ENCODE measurements at places on chromosomes 6 and 20. TPM values are rescaled to one million over a fixed set of nuclear protein-coding genes. Genes with fewer than 3 reads are reported as not detected.

Gene FAM83C
- not detected for total RNA-seq

Gene MAVS
- 23.4 TPM for total RNA-seq

Gene GTSF1L
- not detected for total RNA-seq

Gene GLP1R
- total RNA-seq = 1.3 TPM

Gene LINC00237
- total RNA-seq = not detected

Gene HDGFL1
- not detected for total RNA-seq

Gene CTAGE9
- total RNA-seq = not detected

Gene DEFB112
- total RNA-seq = not detected

Gene PHF1
- 25.6 TPM for total RNA-seq

Gene KCNK5
- 5.7 TPM for total RNA-seq

Gene KAT14
- total RNA-seq = 28.5 TPM

Gene POM121L2
- not detected for total RNA-seq

Gene TP53TG5
- not detected for total RNA-seq

Gene PFDN4
- 597 TPM for total RNA-seq

Gene SEL1L2
- total RNA-seq = 2.5 TPM

- no peak for DNase-seq
These were observed 156.6 kb upstream of the SULF2 start for GRCh38 chr20:47941869-47942268.

- no peak for DNase-seq
These were observed 75.7 kb downstream of the MRPL14 start for GRCh38 chr6:44051515-44051914.

- DNase-seq = no peak
These were observed 79.2 kb upstream of the BACH2 start for GRCh38 chr6:90375681-90376439.

- DNase-seq = no peak
These were observed 92.9 kb upstream of the BHLHE23 start for GRCh38 chr20:63099456-63100173.

GRCh38 chr6:158284876-158285655, 27.2 kb upstream of the TULP4 start:
- no peak for DNase-seq

DNA sequence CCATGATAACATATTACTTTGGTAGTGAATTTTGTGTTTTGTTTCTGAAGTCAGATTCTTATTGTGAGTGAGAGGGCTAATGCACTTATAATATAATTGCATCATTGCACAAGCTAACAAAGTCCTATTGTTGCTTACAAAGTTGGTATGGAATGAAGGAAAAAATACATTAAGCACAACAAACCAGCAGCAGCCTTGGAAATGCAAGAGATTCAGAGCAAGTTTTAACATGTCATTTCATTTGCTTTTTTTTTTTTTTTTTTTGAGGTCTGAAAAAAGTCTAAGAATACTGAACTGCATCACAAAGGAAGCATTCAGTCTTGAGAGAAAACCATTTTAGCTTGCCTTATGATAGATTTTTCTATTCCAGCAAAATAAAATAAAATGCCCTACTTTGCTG, 57.6 kb downstream of the PLCB4 start:
- DNase-seq = no peak

GRCh38 chr6:169932491-169932890, 181.1 kb downstream of the ERMARD start:
- no peak for DNase-seq

DNA sequence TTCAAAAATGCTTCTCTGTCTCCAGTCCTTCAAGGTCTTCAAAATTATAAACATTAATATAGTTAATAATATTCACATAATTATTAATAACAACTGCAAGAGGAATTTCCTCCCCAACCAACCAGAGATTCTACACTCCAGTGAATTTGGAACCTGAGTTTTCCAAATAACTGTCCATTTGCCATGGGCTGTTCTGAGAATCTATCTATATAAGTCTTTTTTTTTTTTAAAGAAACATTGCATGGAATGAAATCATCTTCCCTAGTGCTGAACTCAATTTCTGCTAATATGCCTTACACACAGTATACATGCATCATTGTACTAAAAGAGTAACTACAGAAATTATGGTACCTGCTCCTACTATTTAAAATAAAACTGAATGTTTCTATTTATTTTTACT, 113.9 kb downstream of the SLC22A3 start:
- no peak for DNase-seq

DNA sequence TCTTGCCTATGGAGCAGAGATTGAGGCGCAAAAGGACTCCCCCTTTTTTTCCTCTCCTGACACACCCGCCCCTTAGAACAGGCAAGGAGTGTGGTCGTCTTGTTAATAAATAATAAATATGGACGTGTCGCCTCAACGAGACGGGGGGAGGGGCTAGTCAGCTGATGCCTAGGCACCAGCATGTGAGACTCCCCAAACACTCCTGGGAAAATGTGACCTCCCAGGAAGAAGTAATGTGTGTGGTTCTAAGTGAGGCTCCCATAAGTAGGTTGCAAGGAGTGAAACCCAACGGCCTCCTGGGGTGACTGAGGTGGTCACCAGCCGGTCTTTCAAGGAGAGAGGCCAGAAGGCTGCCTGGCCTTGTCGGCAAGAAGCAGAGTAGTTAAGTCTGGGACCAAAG, 1.1 kb upstream of the FAXC start:
- peak; percentile 33 for DNase-seq

GRCh38 chr20:48808382-48809034, 19.3 kb downstream of the PREX1 start:
- DNase-seq = no peak

GRCh38 chr6:105821027-105821426, 265.1 kb upstream of the PRDM1 start:
- DNase-seq = no peak

GRCh38 chr6:167779993-167780655, 46.6 kb upstream of the AFDN start:
- DNase-seq = no peak

GRCh38 chr6:157186785-157187181, 136.5 kb downstream of the TMEM242 start:
- DNase-seq = no peak

DNA sequence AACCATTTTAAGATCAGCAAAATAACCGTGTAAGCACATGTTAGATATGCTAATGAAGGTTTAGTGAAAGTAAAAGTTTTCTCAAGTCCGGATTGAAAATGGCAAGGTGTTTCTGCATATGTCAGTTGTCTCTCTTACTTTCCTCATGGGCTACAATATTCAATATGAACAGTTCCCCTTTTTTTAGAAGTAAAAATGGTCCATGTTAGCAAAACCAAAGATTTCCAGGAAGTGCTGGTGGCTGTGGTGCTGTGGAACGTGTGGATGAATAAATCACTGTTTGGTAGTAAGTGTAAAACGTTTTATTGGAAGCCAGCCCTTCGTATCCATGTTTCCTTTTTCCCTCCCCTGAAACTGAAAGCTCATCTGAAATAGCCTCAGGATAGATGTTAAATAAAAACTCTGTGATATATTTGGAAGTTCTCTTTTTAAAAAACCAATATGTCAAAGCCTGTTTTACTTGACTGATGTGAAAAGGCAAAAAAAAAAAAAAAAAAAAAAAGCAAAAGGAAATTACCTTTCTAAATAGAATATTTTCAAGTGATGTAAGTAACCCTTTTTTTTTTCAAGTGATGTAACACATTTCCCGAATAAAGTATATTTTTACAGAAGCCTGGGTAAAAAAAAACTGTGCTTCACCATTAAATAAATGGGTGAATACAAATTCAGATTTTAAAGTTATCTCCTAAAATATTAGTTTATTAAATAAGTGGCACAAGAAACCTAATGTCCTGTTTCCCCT, 41.9 kb downstream of the PLEKHG1 start:
- no peak for DNase-seq

DNA sequence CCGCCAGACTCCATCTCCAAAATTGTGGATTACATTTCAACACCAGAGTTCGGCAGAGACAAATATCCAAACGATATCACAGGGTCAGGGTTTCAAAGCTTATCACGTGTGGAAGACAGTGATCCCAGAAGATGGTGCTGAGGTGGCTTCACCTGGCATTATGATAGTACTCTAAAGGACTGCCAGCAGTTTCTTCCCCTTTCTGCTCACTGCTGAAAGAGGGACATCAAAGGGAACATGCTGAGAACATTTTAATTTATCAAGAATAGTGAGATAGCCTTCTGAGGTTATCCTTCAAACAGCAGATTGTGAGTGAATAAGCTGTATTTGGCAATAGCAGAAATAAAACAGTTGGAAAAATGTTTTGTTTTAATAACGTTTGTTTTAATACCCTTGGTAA, 79.7 kb downstream of the FIG4 start:
- no peak for DNase-seq

DNA sequence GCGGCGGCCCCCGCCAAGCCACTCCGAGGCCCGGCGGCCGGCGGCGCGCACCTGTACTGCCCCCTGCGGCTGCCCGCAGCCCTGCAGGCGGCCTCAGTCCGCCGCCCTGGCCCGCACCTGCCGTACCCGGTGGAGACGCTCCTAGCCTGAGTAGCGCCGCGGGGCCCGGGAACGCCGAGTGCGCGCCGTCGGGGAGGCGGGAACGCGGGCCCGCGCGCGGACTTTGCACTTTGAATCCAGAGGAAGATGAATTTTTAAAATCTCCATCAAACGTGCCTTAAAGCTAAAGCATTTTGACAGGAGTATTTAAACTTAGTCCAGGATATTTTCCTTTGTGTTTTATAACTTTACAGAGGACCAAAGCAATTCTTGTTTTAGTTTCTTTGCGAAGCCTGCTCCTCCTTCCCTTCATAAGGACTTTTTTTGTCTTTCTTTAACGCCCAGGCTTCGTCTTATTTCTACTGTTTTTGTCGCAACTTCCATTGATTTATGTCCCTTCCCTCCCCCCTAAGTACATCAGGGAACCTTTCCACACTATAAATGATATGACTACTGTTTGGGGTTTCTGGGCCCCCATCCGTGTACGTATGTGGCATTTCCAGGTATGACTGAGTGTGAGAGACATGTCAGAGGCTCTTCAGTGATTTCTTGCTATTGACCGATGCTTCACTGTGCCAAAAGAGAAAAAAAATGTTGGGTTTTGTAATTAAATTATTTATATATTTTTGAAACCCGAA, 2.0 kb downstream of the FOXQ1 start:
- DNase-seq = peak; percentile 84

- no peak for DNase-seq
These were observed 38.6 kb downstream of the PRDM1 start for GRCh38 chr6:106124437-106125430.

DNA sequence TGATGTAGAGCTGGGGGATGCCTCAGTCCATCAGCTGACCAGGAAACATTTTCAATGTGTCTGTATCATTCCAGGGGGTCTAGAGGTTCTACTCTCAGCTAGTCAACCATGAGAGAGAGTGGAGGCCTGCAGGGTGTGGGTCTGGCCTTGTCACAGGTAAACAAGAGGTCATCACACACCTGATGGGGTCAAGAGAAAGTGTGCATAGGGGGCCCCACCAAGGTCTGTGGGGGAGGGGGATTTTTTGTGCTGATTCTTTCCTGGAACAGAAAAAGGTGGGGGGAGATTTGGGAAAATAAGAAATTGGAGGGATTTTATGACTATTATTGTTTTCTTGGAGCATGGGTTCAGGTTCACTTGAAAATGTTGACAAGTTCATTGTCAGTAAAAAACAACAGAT, 8.9 kb upstream of the UNC93A start:
- DNase-seq = no peak

DNA sequence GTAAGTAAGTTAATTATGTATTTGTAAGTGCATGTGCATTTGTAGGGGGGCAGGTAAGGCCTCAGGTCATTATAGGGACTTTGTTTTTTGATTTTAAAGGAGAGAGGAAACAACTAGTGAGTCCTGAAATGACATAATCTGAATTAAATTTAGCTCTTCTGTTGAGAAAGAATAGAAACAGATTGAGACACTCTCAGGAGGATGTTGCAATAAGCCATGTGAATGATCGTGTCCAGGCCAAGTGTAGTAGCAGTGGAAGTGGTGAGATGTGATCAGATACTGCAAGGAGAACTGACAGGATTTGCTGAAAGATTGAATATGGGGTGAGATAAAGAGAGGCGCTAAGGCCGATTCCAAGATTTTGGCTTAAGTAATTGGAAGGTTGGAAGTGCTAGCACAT, 2.6 kb upstream of the CENPW start:
- DNase-seq = no peak

DNA sequence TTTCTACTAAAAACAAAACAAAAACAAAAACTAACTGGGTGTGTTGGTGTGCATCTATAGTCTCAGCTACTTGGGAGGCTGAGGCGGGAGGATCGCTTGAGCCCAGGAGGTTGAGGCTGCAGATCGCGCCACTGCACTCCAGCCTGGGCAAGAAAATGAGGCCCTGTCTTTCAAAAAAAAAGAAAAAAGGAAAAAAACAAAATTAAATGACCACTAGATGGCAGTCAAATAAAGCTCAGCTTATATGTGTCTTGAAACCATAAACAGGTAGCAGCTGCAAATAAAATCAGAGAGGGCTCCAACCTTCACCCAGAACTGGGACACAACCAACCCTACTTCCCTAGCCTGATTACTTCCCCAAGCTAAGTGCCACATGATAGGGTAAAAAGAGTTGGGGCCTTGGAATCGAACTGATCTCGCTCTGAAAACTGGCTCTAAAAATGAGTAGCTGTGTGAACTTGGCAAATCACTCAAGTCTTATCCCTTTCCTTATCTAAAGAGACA, 67.1 kb upstream of the ADGRF4 start:
- DNase-seq = peak; percentile 50

- DNase-seq = peak; percentile 40
These were observed 23.8 kb downstream of the DCBLD1 start for GRCh38 chr6:117506180-117506835.

DNA sequence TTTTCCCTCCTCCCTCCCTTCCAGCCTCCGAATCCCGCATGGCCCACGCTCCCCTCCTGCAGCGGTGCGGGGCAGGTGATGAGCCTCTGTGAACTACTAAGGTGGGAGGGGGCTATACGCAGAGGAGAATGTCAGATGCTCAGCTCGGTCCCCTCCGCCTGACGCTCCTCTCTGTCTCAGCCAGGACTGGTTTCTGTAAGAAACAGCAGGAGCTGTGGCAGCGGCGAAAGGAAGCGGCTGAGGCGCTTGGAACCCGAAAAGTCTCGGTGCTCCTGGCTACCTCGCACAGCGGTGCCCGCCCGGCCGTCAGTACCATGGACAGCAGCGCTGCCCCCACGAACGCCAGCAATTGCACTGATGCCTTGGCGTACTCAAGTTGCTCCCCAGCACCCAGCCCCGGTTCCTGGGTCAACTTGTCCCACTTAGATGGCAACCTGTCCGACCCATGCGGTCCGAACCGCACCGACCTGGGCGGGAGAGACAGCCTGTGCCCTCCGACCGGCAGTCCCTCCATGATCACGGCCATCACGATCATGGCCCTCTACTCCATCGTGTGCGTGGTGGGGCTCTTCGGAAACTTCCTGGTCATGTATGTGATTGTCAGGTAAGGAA, at the start of gene OPRM1:
Gene OPRM1 (plus strand): TSS at position 10 of the 612 bp plus-strand sequence. CDS start 305 bp downstream, at position 315.
- DNase-seq = peak; percentile 94

GRCh38 chr20:20273286-20273685, 94.6 kb upstream of the INSM1 start:
- no peak for DNase-seq

DNA sequence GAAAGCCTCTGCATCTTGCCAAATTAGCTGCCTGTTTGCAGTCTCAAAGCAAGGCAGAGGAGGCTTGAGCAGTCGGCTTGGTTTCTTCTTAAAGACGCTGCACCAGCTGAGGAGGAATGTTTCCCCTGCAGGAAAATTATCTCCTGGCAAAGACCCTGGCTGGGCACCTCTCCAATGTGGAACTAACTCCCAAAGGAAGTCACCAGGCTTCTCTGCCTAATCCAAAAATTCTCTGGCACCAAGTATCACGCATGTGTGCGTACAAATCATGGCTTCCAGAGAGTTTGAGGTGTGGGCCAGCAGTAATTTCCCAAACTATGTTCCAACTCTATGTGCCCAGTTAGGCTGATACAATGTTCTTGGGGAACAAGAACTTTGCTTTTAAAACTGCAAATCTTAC, 176.2 kb downstream of the KIF16B start:
- DNase-seq = no peak

- DNase-seq = no peak
These were observed 1.6 kb downstream of the REM1 start for GRCh38 chr20:31476643-31477215.
